Transverse colon (tissue), 4 donors: ENCODE measurements at places on chromosomes 2 and 18. TPM values are rescaled to one million over a fixed set of nuclear protein-coding genes. Genes with fewer than 3 reads are reported as not detected.

COL3A1 gene
- 424 TPM for total RNA-seq

SLC11A1 gene
- 2.6 TPM for total RNA-seq

LOXL3 gene
- total RNA-seq, result 4.1 TPM

TDRD15 gene
- total RNA-seq, result 0.32 TPM

AMER3 gene
- 0.32 TPM for total RNA-seq

KCNG2 gene
- 0.41 TPM for total RNA-seq

PPM1B gene
- total RNA-seq, result 108 TPM

SLC4A3 gene
- total RNA-seq, result 25.9 TPM
